A549 treated with dexamethasone at 1 μM for 4 hours (cell line): ENCODE measurements at places on chromosomes 3 and 15. TPM values are rescaled to one million over a fixed set of nuclear protein-coding genes. Genes with fewer than 3 reads are reported as not detected.

Gene STXBP5L
- not detected in 5 replicates for total RNA-seq

Gene NR2E3
- total RNA-seq = 0.09 to 0.41 TPM (median 0.23 TPM) in 5 replicates

Gene PLD1
- 6.5 to 8.1 TPM (median 7.9 TPM) in 5 replicates for total RNA-seq

Gene GPR156
- total RNA-seq = 0.25 to 0.59 TPM (median 0.38 TPM) in 5 replicates

Gene KNL1
- 5.3 to 8.7 TPM (median 8.0 TPM) in 5 replicates for total RNA-seq

Gene SMC4
- total RNA-seq = 77.4 to 131 TPM (median 104 TPM) in 5 replicates

Gene UBR1
- 3.2 to 5.1 TPM (median 4.9 TPM) in 5 replicates for total RNA-seq

Gene USP50
- total RNA-seq = 0.38 TPM in 1 of 5 replicates, not detected in the others

Gene CDCP1
- 7.7 to 9.9 TPM (median 9.1 TPM) in 5 replicates for total RNA-seq

Gene C2CD4B
- 0.10 to 0.27 TPM (median 0.18 TPM) in 5 replicates for total RNA-seq

Gene PYGO1
- total RNA-seq = 6.5 to 9.7 TPM (median 8.2 TPM) in 5 replicates

Gene GPR27
- 2.3 to 3.4 TPM (median 2.7 TPM) in 5 replicates for total RNA-seq

Gene SEMA4B
- 51.9 to 80.6 TPM (median 71.1 TPM) in 5 replicates for total RNA-seq

Gene CHRD
- total RNA-seq = 0.19 to 0.29 TPM (median 0.23 TPM) in 5 replicates

Gene CELSR3
- total RNA-seq = 2.7 to 4.4 TPM (median 4.2 TPM) in 5 replicates

Gene CPNE4
- total RNA-seq = 4.7 to 6.7 TPM (median 5.4 TPM) in 5 replicates

Gene IQCF5
- total RNA-seq = not detected in 5 replicates

Gene RBP2
- total RNA-seq = not detected in 5 replicates

Gene SCN11A
- total RNA-seq = not detected in 5 replicates

Gene SERPINI2
- not detected in 5 replicates for total RNA-seq

Gene ST8SIA2
- 0.31 to 0.47 TPM (median 0.40 TPM) in 5 replicates for total RNA-seq

Gene ROBO1
- 13.5 to 24.0 TPM (median 20.8 TPM) in 5 replicates for total RNA-seq

Gene CADM2
- total RNA-seq = 0.09 to 0.27 TPM (median 0.18 TPM) in 5 replicates

Gene IL12A
- total RNA-seq = 1.1 to 1.5 TPM (median 1.3 TPM) in 5 replicates

Gene ANKRD34C
- total RNA-seq = not detected in 5 replicates

Gene GOLGA6L10
- 0.18 to 0.38 TPM (median 0.35 TPM) in 5 replicates for total RNA-seq

Gene MNS1
- total RNA-seq = 2.4 to 3.9 TPM (median 3.3 TPM) in 5 replicates
